ENCODE measurements at places on chromosomes 2 and 18.

DNA sequence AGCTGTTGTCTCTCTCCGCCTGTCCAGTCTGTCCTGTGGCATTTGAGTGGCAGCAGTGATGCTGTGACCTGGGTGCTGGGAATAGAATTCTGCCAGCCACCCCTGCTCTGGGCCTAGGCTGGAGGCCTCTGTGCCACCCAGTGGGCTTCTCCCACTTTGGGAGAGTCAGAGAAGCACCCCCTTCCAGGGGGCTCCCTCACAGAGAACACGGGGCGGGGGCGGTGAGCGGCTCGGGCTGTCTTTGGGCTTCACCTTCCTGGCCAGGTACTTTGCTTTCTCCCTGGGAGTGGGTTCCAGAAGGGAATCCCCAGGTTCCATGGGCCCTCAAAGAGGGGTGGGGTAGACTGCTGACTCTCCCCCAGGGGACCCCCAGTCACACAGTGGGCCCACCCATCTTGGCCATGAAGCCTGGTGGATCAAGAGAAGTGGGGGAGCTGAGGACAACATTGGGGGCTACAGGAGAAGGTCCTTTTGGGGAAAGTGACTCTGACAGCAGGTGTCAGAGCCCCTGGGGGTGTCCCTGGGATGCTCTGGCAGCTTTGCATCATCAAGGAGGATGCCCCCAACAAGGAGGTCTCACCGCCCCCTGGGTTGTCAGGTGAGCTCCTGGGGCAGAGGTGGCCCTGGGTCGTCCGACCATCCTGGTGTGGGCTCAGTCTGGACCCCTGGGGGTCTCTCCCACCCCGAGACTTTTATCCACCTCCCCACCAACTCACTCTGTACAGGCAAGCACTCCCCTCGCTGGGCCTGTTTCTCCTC, 18.8 kb upstream of the BOK start:
- no peak for DNase-seq

GRCh38 chr2:128922154-128922553, 603.5 kb upstream of the HS6ST1 start:
- DNase-seq = no peak

- DNase-seq = no peak
Observed at GRCh38 chr2:22079583-22079982, 955.8 kb downstream of the TDRD15 start.

DNA sequence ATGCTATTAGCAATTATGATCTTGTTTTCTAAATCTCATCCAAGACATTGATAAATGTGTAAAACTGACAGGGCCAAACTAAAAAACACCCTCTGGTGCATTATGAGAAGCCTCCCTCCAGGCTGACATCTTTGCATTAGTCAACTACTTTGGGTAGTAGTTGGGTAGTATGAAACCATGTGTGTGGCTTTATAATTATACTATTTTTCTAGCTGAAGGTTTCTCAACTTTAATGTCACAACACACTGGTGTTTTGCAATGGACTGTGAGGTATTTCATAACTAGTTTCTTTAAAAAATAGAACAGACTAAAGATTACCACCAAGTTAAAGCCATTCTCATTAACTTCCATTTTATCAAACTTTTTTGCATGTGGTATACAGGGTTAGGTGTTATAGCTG, 73.1 kb upstream of the RBMS1 start:
- no peak for DNase-seq

DNA sequence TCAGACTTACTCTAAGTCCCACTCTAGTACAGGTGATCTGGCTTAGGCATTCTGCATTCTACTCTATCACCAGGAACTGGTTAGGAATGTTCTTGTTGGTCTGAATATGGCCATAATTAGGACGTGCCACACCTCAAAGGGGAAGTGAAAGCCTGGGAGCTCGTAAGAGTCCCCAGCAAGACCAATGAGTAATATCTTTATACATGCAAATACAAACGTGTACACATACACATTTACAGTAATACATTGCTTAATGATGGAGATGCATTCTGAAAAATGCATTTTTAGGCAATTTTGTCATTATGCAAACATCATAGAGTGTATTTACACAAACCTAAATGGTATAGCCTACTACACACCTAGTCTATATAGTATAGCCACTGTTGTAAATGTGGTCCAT, 19.5 kb upstream of the ERCC3 start:
- no peak for DNase-seq

- DNase-seq = no peak
Observed at GRCh38 chr18:72273025-72273424, 271.1 kb downstream of the CBLN2 start.
